Activated T-helper 1 cell treated with anti-CD3 and anti-CD28 coated beads, Interleukin-2, amount 50 U/mL, for 16 hours (primary cell): ENCODE measurements at places on chromosomes 12 and 14.
A peak's percentile ranks its signal among the peaks of the same experiment; 100 is the strongest.

GRCh38 chr12:103827911-103828391 lies 13.1 kb downstream of the NT5DC3 start:
- no peak for DNase-seq

- DNase-seq: no peak
Measured at GRCh38 chr14:31545328-31545727, 15.9 kb upstream of the NUBPL start.

- no peak for DNase-seq
Measured at GRCh38 chr14:65069874-65070413, 32.4 kb downstream of the MAX start.

DNA sequence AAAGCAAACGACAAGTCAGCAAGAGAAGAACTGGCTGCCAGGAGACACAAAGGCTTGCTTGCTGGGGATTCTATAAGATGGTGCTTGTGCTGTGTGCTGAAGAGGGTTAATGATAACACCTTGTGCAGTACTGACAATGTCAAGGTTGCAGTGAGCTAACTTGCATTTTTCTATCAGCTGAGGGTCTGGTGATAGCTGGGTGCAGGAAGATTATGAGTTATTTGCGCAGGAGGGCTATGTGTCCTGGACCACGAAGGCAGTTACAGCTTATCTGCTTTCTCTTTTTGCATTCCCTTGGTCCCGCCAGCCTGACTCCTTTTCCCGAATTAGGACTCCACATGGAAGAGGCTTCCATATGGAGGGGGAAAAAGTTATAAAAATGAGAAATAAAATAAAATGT lies 42.4 kb downstream of the R3HDM2 start:
- no peak for DNase-seq

- no peak for DNase-seq
Measured at GRCh38 chr14:40269436-40269835, 837.2 kb upstream of the FBXO33 start.

DNA sequence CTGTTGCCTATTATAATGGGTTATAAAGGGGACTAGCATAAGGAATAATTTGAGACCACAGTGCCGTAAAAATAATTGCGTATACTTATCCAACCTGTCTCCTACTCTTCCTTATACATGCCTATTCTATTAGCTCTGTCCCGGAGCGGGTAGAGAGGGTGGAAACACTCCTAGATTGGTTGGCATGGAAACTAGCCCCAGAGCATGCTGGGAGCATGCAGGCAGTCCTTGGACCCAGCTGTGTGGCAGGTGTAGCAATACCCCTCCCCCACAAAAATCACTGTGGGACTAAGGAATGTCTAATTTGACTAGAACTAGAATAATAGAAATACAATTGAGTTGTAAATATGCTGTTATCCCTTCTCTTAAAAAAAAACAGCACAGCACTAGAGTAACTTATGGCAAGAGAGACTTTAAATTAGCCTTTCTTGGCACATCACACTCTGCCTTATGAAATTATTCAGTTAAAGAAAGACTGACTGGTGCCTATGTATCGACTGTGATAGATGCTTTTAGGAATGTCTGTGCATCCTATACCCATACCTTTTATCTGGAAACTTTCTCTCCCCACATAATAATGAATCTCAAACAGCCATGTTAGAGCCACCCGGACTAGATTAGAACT lies 244.0 kb upstream of the DAAM1 start:
- no peak for DNase-seq

- no peak for DNase-seq
Measured at GRCh38 chr12:40153432-40153831, 47.6 kb upstream of the SLC2A13 start.

DNA sequence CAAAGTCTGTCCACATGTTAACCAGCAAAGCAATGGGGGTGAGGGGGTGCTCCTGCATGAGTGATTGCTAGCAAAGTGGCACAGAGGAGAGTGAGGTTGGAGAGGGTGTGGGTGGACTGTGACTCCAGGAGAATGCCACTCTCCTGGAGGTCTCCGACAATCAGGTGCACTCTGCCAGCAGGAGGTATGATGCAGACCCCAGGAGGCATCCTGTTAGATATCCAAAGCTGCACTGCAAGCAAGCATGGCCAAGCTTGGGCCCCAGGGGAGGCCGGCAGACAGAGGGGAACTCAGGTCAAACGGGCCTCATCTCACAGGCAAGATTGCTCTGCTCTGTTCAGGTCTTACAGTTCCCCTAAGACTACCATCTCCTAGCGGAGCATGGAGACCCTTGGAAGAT lies 73.5 kb upstream of the ALX1 start:
- DNase-seq: no peak

- no peak for DNase-seq
Measured at GRCh38 chr14:58634406-58635090, 3.2 kb upstream of the DACT1 start.

GRCh38 chr12:12929696-12930095 lies 22.3 kb downstream of the GPRC5D start:
- no peak for DNase-seq

DNA sequence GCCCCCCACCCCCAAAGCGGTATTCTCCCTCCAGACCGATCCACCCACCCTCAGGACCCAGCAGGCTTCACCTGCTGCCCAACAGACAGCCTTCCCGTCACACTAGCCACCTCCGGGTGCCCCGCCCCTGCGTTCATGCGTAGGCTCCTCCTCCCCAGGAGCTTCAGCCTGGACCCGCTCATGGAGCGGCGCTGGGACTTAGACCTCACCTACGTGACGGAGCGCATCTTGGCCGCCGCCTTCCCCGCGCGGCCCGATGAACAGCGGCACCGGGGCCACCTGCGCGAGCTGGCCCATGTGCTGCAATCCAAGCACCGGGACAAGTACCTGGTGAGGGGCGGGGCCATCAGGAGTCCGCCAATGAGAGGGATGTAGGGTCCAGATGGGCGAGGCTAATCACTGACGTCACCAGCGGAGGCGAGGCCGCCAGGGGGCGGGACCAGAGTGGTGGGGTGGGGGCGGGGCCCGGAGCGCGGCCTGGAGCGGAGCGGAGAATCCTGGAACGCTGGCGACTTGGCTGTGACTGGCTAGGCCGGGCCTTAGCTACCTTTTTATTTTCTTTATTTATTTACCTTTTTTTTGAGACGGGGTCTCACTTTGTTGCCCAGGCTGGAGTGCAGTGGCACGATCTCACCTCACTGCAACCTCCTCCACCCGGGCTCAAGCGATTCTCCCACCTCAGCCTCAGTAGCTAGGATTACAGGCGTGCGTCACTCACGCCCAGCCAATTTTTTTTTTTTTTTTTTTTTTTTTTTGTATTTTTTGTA lies 4.4 kb downstream of the TNS2 start:
- peak; percentile 86 for DNase-seq

GRCh38 chr12:123035841-123036240 lies 55.4 kb downstream of the ARL6IP4 start:
- DNase-seq: no peak
